WERI-Rb-1 (cell line): ENCODE measurements at places on chromosomes 4 and X.

- no peak for DNase-seq
Observed at GRCh38 chrX:119130911-119131310, 3.3 kb upstream of the KIAA1210 start.

GRCh38 chr4:105894660-105895582, at the start of gene NPNT:
Gene NPNT (plus strand): TSS chr4:105895471. CDS start chr4:105895653, 182 bp downstream.
- peak; percentile 78 for DNase-seq

DNA sequence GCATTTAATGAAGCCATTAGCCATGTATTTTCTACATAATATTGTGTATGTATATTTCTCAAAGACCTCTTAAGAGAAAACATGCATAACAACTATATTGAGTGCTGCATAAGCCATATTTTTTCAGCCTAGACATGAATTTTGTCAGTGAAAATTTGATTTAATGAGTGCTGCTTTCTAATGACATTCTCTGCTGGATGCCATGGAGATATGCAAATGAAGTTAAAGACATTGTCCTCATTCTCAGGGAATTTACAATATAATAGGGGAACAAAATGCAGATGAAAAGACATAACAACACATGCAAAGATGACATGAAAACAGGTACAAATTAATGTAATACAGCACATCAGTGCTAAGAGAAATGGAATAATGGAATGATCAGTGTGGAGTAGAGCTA, 118.7 kb downstream of the ATOH1 start:
- no peak for DNase-seq

- DNase-seq = no peak
Observed at GRCh38 chr4:99833756-99834155, 17.1 kb downstream of the DAPP1 start.

- DNase-seq = no peak
Observed at GRCh38 chr4:67751260-67751659, 2.9 kb downstream of the GNRHR start.

DNA sequence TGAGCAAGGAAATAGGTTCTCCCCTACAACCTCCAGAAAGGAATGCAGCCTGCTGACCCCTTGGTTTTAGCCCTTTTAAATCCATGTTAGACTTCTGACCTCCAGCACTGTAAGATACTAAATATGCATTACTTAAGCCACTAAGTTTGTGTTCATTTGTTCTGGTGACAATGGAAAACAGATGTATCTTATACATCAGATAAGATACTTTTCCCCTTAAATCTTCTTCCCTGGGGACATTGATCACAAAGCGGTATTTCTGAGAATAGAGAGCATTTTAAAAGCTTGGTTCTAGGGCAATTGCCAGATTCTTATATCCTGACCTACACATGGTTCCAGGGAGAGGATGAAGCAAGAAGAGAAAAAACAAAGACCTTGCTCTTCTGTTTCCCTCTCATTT, 6.5 kb upstream of the TMEM184C start:
- DNase-seq = no peak

- no peak for DNase-seq
Observed at GRCh38 chr4:128803783-128804182, 5.7 kb upstream of the JADE1 start.

DNA sequence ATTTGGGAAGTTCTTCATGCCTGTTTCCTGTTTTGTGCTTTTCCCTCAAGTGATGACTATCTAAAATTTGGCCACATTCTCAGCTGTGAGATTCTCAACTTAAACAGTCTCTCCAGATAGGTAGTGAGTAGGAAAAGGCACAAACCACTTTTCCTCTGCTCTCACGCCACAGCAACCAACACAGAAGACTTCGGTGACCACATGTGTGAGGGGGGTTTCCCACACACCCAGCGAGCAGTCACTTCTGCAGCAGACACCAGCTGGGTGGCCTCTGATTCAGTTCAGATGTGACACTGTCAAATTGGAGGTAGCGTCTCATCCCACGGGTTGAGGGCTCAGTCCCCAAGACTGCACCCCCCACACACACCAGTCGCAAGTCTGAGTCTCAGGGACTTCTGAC, 25.1 kb upstream of the CLDN34 start:
- DNase-seq = no peak

GRCh38 chr4:127782025-127782274, 172 bp upstream of the HSPA4L start:
- peak; percentile 93 for DNase-seq

DNA sequence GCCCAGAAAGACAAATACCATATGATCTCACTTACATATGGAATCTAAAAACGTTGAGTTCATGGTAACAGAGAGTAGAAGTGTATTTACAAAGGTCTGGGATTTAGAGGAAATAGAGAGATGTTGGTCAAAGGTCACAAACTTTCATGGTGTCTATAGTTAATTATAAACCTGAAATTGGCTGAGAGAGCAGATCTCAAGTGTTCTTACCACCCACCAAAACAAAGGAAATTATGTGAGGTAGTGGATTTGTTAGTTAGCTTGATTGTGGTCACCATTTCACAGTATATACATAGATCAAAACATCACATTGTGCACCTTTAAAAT, 186.8 kb downstream of the NWD2 start:
- DNase-seq = no peak

DNA sequence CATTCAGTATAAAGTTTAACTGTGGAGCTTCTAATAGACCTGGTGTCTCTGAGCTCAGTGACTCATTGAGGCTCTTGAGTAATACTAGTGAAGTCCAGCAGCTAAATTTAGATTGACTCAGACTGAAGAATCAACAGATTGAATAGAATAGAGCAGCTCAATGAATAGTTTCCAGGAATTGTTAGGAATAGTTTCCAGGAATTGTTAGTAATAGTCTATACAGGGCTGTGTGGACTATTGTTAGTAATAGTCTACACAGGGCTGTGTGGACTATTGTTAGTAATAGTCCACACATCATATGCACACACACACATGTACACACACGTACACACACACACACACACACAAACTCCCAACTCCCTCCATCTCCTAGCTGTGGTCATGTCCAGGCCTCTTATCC, 3.0 kb downstream of the GIMD1 start:
- no peak for DNase-seq

GRCh38 chr4:184850018-184850417, 24.2 kb upstream of the ACSL1 start:
- DNase-seq = no peak

GRCh38 chr4:38820329-38821061, 15.9 kb upstream of the TLR1 start:
- DNase-seq = no peak

GRCh38 chr4:19614171-19614570, 637.5 kb upstream of the SLIT2 start:
- no peak for DNase-seq

GRCh38 chrX:100911731-100912130, 17.0 kb downstream of the XKRX start:
- no peak for DNase-seq

GRCh38 chrX:110847334-110847733, 51.7 kb upstream of the CHRDL1 start:
- DNase-seq = peak; percentile 14

- no peak for DNase-seq
Observed at GRCh38 chr4:8536467-8536866, 43.7 kb upstream of the GPR78 start.

GRCh38 chrX:136761421-136761820, 19.3 kb downstream of the ARHGEF6 start:
- no peak for DNase-seq

DNA sequence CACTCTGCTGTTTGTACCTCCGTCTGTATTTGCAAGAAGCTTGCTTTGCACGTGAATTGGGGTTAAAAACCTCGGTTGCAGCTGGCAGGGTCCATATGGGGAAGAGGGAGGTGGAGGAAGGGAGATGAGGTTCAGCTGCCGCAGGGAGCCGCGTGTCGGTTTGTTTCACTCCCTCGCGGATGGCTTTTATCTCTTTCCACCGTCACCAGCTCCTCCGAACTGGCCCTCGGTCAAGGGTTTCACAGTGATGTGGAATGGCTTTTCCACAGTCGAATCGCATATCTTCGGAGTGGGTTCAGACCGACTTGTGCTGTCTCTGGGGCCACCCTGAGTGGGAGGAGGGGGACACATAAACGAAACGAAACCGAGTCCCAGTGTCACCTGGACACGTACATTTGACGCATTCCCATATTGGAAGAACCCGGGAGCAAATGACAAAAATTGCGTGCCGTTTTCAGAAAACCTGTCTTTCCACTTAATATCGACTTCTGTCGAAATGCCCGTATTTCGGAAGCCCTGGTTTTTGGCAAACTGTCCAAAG, 929 bp downstream of the ZBTB33 start:
- peak; percentile 12 for DNase-seq

DNA sequence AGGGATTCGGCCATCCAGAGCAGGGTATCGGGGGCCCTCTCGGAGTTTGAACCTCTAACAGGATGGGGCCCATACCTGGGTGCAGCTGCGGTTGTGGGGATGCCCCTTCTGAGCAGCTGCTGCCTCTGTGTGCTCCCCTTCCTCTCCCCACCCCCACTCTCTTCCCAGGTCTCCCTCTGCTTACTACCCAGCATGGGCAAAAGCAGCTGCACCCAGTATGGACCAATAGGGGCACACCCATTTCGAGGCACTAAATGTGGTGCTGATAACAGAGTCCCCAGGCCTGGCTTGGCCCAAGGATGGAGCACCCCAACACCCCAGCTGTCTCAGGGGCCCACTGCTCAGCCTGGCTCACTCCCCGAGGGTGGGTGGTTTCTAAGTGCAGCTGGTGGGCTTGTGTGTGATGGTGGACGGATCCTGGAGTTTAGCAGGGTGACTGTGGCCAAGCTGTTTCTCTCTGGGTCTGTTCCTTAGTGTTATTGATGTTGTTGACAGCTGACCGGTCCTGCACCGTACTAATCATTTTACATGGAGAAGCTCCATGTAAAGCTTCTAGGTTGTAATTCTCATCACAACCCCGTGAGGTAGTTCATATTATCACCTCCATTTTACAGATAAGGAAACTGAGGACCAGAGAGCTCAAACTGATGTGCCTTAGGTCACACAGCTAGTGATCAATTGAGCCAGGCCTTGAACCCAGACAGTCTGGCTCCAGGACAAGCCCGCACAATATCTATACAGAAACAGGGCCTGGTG, 13.1 kb upstream of the KIAA0232 start:
- no peak for DNase-seq

DNA sequence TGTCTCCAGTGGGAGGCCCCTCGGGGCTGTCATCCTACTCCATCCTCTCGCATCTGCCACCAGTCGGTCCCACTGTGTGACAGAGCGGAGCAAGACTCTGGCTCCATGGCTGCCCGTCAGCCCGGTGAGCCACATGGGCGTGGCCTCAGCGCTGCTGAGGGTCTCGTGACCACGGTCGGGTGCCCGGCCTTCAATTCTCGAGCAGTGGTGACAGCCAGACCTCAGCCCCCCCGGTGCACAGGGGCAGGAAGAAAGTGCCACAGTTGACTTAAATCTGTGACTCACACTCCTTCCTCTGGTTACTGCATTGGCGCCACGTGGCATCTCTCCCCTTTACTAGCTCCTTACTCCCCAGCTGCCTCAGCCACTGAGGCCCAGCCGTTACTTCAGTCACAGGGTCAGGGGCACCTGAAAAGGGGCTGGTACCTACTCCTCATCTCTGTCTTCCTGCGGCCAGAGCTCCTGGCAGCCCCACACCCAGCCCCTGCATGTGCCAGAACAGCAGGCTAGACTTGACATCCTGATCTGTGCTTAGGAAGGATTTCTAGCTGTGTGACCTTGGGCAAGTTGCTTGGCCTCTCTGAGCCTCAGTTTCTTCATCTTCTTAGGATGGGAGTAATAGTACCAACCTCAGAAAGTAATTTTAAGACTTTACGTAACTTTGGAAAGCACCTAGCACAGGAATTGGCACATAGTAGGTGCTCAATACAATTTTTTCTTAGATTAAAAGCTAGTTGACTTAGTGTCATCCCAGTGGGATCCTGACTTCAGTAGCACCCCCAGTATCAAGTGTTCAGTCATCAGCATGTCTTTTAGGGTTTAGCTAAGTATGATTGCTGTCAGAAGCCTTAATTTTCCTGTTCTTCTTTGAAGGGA, 66.1 kb downstream of the TNIP2 start:
- no peak for DNase-seq

DNA sequence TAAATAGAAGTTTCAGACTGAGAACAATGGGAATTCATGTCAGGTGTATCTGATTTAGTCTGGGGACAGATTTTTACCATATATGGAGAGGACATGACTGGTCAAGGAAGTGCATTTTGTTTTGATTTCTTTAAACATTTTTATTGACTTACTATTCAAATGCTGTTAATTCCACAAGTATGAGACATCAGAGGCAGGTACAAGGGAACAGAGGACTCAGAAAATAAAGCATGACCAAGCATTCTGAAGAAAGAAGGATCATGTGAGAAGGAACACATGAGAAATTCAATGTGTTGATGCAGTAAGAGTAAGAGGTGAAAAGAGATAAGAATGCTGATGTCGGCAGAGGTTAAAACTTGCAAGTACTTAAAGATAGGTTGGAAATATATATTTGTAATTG, 1452.6 kb downstream of the PCDH7 start:
- no peak for DNase-seq

DNA sequence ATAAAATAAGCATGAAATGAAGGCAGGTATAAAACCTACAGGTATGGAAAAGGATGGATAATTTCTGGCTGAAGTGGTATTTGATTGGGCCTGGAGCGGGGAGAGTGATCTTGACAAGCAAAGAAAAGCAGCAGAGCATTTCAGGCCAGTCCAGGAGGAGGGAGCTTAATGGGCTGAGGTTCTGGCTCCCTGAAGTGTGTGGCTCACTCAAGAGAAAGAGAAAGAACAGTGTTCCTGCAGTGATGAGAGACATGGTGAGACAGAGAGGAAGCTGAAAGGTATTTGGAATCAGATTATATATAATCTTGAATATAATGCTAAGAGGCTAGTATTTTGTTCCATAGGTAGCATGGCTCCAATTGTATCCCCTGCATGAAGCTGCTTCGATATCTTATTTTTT, 153.5 kb downstream of the MGST2 start:
- no peak for DNase-seq

DNA sequence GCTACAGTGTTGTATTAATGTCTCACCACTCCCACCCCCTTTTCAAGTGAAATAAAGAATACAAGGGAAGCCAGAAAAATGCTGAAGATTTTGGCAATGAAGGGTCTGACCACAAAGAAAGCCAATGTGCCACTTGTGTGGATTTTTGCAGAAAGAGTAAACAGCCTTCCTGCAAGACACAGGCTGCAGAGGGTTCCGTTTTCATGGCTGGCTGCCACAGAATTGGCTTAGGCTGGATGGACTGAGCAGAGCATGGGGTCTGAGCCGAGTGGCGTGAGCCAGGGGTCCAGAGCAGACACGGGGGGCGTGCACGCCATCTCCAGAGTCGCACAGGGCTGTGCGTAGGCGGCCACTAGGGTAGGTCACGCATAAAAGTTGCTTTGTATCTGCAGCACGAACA, 69.2 kb downstream of the MTNR1A start:
- no peak for DNase-seq

DNA sequence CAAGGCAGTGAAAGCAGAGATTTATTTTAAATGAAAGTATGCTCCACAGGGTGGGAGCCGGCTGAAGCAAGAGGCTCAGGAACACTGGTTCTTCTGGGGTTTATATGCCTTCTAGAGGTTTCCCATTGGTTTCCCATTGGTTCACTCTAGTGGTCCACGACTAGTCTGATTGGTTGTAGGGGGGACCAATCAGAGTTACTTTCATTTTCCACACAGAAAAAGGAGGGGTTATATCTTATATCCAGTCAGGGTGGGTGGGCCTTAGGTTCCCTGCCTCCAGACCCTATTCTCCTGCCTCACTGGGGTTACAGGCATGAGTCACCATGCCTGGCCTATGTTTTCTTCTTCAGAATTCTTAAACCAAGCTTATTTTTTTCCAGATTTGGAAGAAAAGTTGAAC, 101.6 kb downstream of the KLHL8 start:
- no peak for DNase-seq
